ENCODE measurements at places on chromosomes 3 and 15.

- no peak for DNase-seq
These were observed 154.5 kb upstream of the BNIP2 start for GRCh38 chr15:59843609-59844008.

DNA sequence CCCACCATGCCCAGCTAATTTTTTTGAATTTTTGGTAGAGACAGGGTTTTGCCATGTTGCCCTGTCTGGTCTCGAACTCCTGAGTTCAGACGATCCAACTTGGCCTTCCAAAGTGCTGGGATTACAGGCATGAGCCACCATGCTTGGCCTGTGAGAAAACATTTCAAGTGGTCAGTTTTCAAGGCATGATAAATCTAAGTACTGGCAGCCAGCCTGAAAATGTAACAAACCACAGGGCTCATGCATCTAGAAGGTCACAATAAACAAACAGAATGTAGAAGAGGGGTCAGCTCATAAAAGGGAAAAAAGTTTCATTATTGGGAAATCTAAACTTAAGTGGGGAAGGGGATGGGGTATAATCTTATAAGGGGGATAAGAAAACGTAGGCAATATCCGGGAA lies 39.9 kb downstream of the PPCDC start:
- DNase-seq, result no peak

DNA sequence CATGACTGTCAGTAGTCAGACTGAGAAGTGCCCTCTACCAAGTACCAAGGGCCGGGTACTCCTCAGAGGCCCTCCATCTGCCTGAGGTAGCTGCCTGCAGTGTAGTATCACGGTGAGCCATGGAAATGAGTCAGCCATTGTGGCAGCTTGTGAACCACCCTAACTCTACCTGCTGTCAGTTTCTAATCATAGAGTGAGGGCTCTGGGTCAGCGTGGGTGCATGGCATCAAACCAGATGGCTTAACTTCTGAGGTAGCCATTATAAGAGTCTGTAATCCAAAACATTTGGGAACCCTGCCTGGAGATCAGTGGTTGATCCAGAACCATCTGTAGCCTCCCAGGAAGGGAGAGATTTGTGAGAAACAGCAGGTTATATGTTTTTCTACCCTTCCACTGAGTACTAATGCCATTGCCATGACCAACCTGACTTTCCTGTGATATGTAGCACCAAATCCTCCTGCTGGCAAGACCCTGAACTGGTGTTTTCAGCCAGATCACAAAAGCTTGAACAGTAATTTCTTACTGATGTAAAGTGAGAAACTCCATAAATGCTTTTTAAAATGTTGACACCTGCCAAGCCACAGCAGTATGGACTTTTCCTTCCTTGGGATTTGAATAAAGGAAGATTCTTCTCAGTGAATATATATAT lies 38.9 kb downstream of the ABHD2 start:
- no peak for DNase-seq

GRCh38 chr3:61520966-61521628 lies 40.3 kb upstream of the PTPRG start:
- no peak for DNase-seq

DNA sequence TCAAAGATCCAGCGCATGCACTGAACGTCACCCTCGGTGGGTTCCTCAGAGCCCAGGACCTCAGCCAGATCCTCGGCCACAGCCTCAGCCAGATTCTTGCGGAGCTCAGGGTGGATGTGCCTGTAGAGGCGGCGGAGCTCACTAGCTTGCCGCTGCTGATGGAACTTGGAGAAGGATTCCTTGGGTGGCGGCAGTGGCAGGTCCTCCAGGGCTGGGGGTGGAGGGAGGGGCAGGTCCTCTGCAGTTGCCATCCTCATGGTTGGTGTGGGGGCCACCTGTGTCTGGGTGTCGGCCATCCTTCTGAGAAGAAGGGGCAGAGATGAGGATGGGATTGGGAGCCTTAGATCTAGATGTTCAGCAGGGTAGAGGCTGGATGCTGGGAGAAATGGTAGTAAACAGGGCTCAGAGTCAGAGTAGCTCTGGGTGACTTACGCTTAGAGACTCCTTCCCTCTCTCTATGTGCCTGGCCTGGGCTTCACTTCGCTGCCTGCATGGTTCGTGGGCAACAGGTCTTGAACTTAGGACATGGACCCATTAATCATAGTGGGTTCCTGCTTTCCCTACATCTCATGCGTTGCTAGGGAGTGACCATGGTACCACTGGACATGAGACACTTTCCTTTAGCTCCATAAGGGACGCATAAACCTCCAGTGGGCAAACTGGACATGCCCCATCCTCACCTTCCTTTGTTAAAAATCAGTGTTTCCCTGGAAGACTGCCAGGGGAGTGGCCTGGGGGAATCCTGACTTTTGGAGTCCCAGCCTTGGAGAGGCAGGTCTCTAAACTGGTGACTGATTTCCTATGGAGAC lies 3.0 kb downstream of the XIRP1 start:
- DNase-seq, result no peak

DNA sequence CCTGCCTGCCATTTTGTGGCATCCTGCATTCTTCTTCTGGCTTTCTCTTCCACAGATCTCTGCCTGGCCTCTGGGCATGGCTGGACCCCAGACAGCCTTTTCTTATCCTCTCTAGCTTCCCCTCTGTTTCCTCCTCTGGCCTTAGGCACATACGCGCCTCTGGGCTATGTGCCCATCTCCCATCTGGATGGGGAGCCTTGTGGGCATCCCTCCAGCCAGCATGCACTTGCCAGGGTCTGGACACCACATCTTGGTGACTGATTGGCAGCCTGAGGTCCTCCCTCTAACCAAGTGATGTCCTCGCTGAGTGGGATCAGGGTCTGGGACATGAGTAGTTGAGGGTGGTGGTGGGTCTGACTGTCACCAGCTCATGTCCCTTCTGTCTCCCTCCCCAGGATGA lies 12.8 kb downstream of the PLEKHO2 start:
- no peak for DNase-seq

All from T-helper 9 cell (primary cell).